HFFc6 (cell line): ENCODE measurements at places on chromosomes 1 and 21. TPM values are rescaled to one million over a fixed set of nuclear protein-coding genes. Genes with fewer than 3 reads are reported as not detected.

GRCh38 chr21:43323244-43324005 lies 103.5 kb downstream of the SIK1 start:
- H3K4me1 ChIP-seq, result peaks cover 18% of the 10 kb centered on the region
- no peak overlapping the region for H3K27ac ChIP-seq
- H3K4me3 ChIP-seq, result no peak overlapping the region

- peak; percentile 17 for DNase-seq
- no peak overlapping the region for H3K27ac ChIP-seq
- H3K36me3 ChIP-seq, result no peaks in the 10 kb centered on the region
- no peaks in the 10 kb centered on the region; the same call in none of the 2 replicates for H3K27me3 ChIP-seq
- peaks cover 27% of the 10 kb centered on the region for H3K4me1 ChIP-seq
Measured at GRCh38 chr21:25506887-25507286, 100.4 kb downstream of the MRPL39 start.

- H3K36me3 ChIP-seq, result no peaks in the 10 kb centered on the region
- no peaks in the 10 kb centered on the region for H3K4me1 ChIP-seq
- no peaks in the 10 kb centered on the region; the same call in none of the 2 replicates for H3K27me3 ChIP-seq
- no peak overlapping the region for H3K27ac ChIP-seq
- H3K4me3 ChIP-seq, result no peak overlapping the region
Measured at GRCh38 chr21:29638138-29638537, 301.7 kb downstream of the GRIK1 start.

DNA sequence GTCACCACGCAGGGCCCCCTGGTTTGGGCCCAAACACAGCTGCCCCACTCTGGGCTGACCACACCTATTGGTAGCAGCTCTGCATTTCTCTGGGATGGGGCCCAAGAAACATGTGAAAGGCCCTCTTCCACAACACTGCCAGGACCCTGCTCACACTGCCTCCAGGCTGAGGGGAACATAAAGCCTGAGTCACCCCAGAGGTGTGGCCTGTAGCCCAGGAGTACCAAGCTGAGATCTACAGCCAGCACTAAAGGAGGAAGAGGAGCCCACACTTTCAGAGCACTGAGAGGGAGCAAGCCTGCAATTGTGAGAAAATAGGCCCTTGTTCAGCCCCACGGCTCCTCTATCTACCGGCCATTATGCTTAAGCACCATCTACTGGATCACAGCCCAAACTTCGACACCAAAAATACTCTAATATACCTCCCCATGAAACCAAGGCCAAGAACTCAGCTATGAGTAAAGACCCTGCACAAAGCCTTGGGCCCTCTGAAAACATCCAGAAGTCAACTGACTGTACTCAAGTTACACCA lies 14.4 kb upstream of the OR2T10 start:
- H3K4me3 ChIP-seq, result no peak overlapping the region
- no peaks in the 10 kb centered on the region for H3K4me1 ChIP-seq
- no peak overlapping the region for H3K27ac ChIP-seq
- DNase-seq, result no peak
- H3K36me3 ChIP-seq, result no peaks in the 10 kb centered on the region; the same call in 1 of the 2 replicates

GRCh38 chr21:42125571-42126544 lies 54.7 kb downstream of the UMODL1 start:
- no peaks in the 10 kb centered on the region for H3K36me3 ChIP-seq
- H3K4me1 ChIP-seq, result no peaks in the 10 kb centered on the region
- H3K27ac ChIP-seq, result no peak overlapping the region
- H3K27me3 ChIP-seq, result peaks cover 39% of the 10 kb centered on the region
- H3K4me3 ChIP-seq, result no peak overlapping the region

DNA sequence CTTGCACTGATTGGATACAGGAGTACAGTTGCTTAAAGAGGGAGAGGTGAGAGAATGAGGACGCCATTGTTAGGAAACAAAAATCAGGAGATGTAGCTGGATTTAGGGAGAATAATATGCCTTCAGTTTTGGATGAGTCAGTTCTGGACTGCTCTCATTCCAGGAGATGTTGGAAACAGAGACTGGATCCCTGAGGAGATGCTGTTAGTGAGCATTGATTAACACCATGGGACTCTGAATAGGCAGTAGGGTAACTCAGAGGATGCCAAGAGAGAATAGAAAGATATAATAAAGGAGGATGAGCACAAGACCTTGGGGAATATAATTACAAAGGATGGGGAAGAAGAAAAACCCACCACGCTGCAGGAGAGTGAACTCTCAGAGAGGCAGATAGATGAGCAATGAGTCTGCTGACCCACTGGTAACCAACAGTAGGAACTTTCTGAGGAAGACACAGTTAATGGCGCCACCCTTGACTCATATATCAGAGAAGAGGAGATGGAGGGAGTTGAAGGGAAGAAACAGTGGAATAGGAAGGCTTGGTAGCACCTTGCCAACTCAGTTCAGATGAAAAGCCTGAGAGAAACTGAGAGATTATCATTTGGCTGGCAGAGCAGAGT lies 10.5 kb downstream of the KCNJ15 start:
- H3K36me3 ChIP-seq, result peaks cover 4% of the 10 kb centered on the region; the same call in 1 of the 2 replicates
- peak overlapping the region; percentile 83 for H3K27ac ChIP-seq

- H3K4me3 ChIP-seq, result no peak overlapping the region
- DNase-seq, result no peak
- H3K36me3 ChIP-seq, result no peaks in the 10 kb centered on the region
- H3K27ac ChIP-seq, result no peak overlapping the region
- no peaks in the 10 kb centered on the region for H3K4me1 ChIP-seq
- H3K27me3 ChIP-seq, result no peaks in the 10 kb centered on the region
Measured at GRCh38 chr1:187477103-187477502, 648.4 kb downstream of the PLA2G4A start.

DNA sequence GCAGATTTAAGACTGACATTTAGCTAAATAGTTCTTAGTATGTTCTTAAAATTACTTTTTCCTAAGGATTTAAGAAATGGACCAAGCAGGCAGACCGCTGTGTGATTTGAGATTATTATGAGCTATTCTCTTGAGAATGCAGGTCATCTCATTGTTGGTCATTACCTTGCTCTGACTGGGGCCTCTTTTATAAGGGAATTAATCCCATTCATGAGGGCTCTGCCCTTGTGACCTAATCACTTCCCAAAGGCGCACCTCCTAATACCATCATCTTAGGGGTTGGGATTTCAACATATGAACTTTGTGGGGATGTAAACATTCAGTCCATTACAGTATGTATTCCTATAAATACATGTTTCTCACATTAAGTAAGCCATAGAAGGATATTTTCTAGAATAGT lies 24.2 kb downstream of the OSBPL9 start:
- peaks cover 16% of the 10 kb centered on the region for H3K36me3 ChIP-seq
- H3K4me3 ChIP-seq, result no peak overlapping the region
- H3K27me3 ChIP-seq, result peaks cover 1% of the 10 kb centered on the region; the same call in 1 of the 2 replicates
- peak overlapping the region; percentile 93 for H3K27ac ChIP-seq

GRCh38 chr1:84704872-84705417 lies 14.7 kb upstream of the SSX2IP start:
- no peak overlapping the region for H3K4me3 ChIP-seq
- H3K27ac ChIP-seq, result no peak overlapping the region
- peaks cover 23% of the 10 kb centered on the region for H3K4me1 ChIP-seq
- DNase-seq, result no peak

GRCh38 chr1:93549811-93550210 lies 101.9 kb downstream of the FNBP1L start:
- no peak for DNase-seq
- no peaks in the 10 kb centered on the region for H3K36me3 ChIP-seq
- H3K4me3 ChIP-seq, result no peak overlapping the region
- no peak overlapping the region for H3K27ac ChIP-seq
- H3K4me1 ChIP-seq, result peaks cover 17% of the 10 kb centered on the region

The NR0B2 gene
- total RNA-seq, result not detected in 2 replicates

The TMEM269 gene
- 0.13 TPM in 1 of 3 replicates, not detected in the others for total RNA-seq

The PTPN7 gene
- total RNA-seq, result not detected in 3 replicates

The HDAC1 gene
- total RNA-seq, result 79.8 to 86.2 TPM (median 80.7 TPM) in 3 replicates
